ENCODE measurements at places on chromosomes 3 and 15.

DNA sequence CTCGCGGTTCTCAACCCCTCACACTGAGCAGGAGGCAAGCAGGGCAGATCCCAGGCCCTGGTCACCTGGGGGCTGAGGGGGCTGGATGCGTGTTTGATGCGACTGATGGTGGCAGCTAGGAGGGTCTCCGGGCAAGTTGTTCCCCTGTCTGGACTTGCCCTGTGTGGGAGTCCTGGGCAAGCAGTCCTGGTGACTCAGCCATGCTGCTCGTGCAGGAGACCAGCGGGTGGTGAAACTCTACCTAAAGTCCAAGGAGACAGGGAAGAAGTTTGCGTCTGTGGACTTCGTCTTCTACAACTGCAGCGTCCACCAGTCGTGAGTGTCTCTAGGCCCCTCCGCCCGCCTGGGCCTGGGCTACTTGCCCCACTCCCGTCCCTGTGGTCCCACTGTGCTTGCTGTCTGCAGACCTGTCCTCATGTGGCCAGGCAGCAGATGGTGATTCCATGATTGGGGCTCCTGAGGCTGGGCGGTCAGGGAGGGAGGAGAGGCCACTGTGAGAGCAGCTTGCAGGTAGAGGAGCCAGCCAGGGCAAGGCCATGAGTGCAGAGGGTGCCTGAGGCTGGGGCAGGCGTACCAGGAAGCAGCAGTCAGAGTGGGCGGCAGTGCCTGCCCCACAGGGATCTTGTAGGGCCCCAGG lies 23.1 kb downstream of the PLXNA1 start:
- no peak for DNase-seq

DNA sequence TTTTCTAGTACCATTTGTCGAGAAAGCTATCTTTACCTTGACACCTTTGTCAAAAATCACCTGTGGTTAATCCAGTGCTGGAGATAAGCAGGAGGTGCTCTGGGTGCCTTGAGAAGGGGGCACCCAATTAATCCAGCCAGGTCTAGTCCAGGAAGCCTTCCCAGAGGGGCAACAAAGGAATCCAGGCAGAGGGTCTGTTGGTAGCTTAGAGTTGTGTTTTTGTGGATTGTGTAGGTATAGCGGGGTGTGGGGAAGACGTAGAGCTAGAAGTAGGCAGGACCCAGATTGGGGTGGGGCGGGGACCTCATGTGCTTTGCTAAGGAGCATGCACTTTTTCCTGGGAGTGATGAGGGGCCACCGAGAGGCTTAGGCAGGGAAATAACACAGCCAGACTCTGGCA lies 6.0 kb upstream of the PIGZ start:
- no peak for DNase-seq

GRCh38 chr15:61083788-61084134 lies 145.3 kb downstream of the RORA start:
- DNase-seq: no peak

GRCh38 chr15:38050529-38051448 lies 116.3 kb downstream of the TMCO5A start:
- DNase-seq: peak; percentile 74

- no peak for DNase-seq
Measured at GRCh38 chr15:34644061-34644460, 60.6 kb upstream of the GOLGA8B start.

DNA sequence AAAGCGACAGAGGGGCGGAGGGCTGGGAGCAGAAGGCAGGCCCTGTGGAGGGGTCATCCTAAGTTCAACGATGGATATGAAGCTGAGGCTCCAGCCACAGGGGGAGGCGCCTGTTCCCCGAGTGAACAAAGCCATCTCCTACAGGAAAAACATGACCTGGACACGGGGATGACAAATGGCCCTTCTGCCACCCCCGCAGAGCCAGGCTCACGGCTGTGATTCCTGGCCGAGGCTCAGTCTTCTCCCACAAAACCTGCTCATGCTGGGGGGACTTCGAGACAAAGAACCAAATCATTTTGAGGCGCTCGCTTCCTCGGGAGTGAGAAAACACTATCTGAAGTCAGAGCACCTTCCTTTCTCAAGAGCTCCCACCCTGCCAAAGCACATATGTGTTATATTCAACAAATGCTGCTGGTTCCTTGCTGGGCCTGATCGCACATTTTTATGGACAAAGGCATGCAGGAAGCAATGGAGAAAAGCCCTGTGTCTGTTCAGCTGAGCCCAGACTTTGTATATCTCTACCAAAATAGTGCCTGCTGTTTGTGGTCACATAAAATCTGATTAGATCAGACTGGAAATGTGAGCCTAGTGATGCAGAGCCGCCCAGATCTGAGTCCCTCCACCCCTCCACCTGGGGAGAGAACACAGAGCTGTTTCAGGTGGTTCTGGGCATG lies 5.6 kb downstream of the RBP1 start:
- DNase-seq: peak; percentile 40

DNA sequence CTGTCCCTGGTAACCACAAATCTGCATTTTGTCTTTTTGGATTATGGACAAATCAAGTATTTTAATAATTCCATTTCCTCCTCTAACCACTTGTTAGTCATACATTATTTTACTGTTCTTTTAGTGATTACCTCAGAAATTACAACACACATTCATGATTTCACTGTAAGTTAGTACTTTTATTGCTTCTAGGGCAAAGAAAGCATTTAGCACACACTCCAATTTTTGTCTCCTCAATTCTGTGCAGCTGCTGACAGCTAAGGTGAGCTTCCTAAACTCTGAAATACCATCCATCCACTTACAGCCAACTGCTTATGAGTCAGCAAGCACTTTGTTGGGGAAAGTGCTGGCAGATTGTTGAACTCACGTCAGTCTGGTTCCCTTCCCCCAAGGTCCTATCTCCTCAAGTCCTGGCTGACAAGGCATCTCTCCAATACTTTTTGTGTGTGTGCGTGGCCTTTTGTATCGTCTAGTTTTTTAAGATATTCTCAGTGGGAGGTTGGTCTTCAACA lies 49.4 kb upstream of the TNFAIP8L3 start:
- no peak for DNase-seq

DNA sequence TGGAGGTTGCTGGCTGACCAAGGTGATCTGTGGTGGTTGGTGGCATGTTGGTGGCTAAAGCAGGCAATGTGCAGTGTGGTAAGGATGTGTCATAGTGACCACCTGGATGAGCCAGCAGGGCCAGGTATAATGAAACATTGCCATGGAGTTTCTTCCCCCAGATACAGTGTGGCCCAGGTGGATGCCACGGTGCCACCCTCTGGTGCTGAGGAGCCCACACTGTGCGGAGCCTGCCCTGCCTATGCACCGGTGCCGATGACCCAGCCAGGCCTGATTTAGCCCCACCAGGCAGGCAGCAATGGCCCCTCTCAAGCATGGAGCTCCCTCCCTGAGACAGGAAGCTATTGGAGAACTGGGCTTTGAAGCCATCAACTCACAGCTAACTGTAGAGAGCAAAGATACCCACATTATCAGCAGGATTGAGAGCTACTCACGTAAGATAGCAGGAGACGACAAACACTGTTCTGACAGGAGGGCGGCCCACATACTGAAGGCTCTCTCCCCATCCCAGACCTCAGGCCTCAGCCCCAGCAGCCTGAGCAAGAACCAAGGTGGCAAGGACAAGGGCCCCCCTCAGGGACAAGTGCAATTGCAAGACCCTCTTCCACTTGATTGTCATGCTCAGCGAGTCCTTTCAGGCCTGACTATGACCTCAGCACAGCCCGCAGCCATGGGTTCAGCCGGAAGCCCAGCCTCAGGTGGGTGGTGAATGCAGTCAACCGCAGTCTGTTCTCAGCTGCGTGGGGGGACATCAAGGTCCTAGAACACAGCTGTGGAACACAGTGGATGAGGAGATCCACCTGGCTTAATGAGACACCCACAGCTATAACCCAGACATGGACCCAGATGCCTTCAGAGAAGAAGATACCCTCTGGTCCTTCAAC lies 82.8 kb upstream of the CDV3 start:
- no peak for DNase-seq

DNA sequence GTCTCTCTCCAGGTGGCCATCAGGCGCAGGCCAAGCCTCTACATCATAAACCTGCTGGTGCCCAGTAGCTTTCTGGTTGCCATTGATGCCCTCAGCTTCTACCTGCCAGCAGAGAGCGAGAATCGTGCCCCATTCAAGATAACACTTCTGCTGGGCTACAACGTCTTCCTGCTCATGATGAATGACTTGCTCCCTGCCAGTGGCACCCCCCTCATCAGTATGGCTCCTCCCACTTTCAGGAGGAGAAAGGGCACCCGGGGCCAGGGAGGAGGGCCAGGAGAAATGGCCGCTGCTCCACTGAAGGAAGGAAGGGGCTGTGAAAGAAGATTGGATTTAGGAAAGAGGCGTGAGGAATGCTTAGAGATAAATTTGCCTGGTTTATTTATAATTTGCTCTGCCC lies 6.6 kb downstream of the HTR3C start:
- no peak for DNase-seq

DNA sequence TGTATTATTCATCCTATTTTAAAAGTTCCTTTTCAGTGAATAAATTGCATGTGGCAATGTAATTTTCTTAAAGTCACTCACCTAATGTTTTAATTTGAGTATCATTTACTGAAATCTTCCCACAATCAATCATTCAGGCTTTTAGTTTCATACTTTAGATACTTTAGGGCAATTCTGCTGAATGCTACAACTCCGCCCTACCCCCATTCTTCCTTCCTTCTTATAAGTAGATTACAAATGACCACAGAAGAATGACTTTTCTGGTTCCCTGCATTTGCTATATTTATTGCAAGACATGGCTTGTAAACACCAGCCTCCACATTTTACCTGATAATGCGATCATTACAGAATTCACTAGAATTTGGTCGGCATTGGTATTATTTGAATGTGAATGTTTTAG lies 1061.9 kb downstream of the FHIT start:
- DNase-seq: no peak

DNA sequence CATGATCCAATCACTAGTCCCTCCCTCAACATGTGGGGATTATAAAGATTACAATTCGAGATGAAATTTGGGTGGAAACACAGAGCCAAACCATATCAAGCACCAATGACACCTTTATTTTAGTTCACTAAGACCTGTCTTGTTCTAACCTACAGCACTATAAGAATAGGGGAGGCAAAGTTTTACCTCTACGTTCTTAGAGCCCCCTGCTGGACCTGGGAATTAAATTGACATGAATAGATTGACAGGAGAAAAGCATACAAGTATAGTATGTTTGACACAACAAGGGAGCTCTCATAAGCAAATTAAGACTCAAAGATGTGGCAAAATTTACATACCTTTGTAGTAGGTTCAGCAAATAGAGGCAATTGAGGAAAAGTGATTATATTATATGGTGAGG lies 974.4 kb upstream of the ALCAM start:
- no peak for DNase-seq

GRCh38 chr15:35444557-35445204 lies 101.3 kb downstream of the DPH6 start:
- DNase-seq: peak; percentile 61

DNA sequence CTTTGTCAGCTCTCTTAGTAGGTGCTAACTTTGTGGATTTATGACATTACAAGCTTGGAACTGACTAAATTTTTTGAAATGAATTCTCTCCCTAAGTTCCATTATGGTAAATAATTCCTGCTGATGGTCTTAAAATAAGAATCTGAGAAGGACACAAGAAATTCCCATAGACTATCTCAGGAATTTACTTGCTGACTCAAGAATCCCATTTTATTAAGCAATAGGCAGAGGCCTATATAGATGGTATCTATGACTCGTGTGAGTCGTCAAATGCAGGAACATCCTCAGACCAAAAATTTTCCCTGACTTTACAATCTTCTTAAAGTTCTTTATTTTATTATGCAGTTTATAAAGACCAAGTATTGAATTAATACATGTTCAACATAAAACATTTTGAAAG lies 30.7 kb upstream of the CBLB start:
- DNase-seq: no peak

- DNase-seq: no peak
Measured at GRCh38 chr15:85689729-85690128, 105.0 kb downstream of the KLHL25 start.

DNA sequence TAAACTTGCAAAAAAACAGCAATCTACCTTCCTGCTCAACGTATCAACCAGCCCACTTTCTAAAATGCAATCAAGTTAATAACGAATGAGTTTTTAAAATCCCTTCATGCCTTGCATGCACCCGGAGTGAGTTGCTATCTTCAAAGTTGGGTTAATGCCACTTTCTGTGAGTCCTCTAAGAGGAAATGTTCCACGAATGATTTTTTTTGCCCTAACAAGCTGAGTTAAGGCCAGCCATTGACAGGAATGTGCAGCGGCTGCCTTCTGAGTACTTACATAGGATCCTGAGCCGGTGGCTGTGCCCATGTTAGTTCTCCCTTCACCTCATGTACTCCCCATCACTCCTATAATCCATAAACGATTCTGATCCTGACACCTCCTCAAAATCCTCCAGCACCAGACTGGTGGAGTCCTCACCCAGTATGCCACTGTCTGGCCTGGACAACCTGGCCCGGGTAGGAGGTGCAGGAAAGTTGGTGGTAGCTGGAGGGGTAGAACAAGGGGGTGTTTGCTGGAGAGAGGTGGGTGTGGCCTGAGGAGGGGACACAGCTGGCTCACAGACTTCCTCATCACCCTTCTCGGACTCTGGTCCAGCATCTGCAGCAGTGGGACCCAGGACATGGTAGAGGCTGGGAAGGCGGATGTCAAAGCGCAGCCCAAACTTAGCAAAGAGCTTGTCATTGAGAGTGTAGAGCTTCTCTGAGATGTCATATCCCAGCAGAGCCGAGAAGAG lies 12.4 kb downstream of the POPDC2 start:
- DNase-seq: no peak

DNA sequence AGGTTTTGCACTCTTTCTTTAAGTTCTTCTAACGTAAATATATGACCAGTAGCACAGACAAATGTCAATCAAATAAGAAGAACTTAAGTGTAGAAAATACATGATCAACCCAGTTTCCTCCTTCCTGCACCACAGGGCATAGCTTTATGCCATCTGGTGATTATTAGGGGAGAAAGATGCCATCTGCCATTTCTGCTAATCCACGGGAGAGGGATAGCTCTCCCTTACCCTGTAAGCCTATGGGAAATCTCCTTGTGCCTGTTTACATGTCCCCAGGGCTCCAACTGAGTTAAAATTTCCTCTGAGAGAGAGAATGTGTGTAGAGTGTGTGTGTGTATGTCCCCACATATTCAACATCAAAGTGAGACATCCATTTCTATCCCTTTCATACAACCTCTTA lies 135.9 kb downstream of the RSL24D1 start:
- no peak for DNase-seq

All from kidney capillary endothelial cell (primary cell).